Activated T-helper 1 cell treated with anti-CD3 and anti-CD28 coated beads, Interleukin-12 subunit alpha, Interleukin-12 subunit beta, Interleukin-2, Interleukin-4 antibody, amounts not matched to agents 30 ng/mL and 10 ng/mL and 1 ng/mL, durations not matched to agents 14 hours and 24 hours and 36 hours (primary cell): ENCODE measurements at places on chromosomes 13 and 19.

DNA sequence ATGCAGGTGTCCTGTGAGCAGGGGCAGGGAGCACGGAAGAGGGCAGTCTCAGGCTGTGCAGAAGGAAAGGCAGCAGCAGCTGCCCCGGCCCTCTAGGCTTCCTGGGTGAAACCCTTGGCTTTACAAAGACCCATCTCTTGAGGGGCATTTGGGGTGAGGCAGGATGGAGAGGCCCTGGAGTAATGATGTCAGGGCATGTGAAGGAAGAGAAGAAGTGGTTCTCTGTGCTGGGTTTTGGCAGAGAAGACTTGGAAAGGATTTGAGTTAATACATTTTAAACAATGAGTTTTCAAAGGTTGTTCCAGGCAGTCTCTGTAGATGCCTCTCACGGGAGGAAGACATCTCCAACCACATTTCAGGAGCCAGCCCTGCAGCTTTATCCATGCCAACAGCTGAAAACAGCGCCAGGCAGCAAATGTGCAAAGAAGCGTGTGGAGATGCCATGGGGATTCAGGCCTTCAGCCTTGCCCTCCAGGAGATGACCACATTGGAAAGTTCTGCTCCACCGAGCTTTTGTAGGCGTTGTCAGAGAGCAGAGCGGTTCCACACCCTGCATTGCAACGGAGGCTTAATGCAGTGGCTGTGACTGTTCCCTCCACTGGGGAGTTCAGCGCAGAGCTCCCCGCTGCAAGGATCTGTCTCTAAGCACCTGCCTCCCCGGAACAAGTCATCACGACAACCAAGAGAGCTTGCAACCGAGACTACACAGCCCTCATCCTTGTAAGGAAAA, 322.8 kb downstream of the UQCRFS1 start:
- DNase-seq, result no peak

GRCh38 chr19:12676384-12676792, 5.3 kb downstream of the DHPS start:
- DNase-seq, result peak; percentile 74

DNA sequence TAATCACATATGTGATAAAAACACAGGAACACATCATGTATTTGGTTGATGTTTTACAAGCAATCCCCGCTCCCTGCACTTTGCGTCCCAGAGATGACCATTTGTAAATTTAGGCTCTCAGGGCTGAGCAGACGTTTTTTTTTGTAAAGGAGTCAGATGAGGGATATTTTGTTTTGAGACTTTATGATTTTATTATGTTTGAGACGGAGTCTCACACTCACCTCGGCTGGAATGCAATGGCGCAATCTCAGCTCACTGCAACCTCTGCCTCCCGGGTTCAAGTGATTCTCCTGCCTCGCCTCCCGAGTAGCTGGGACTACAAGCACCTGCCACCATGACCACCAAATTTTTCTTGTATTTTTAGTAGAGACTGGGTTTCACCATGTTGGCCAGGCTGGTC, 1.4 kb downstream of the TLE6 start:
- no peak for DNase-seq

DNA sequence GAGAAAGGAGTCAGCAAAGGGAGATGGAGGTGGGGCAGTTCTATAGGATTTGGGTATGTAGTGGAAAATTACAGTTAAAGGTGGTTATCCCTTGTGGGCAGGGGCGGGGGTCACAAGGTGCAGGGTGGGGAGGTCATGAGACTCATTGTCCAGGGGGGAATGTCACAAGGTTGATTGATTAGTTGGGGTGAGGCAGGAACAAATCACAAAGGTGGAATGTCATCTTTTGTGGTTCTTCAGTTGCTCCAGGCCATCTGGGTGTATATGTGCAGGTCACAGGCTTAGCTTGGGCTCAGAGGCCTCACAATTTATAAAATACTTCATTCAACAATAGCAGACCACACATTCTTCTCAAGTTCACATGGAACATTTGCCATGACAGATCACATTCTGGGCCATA, 109.6 kb downstream of the ATP11A start:
- DNase-seq, result no peak

DNA sequence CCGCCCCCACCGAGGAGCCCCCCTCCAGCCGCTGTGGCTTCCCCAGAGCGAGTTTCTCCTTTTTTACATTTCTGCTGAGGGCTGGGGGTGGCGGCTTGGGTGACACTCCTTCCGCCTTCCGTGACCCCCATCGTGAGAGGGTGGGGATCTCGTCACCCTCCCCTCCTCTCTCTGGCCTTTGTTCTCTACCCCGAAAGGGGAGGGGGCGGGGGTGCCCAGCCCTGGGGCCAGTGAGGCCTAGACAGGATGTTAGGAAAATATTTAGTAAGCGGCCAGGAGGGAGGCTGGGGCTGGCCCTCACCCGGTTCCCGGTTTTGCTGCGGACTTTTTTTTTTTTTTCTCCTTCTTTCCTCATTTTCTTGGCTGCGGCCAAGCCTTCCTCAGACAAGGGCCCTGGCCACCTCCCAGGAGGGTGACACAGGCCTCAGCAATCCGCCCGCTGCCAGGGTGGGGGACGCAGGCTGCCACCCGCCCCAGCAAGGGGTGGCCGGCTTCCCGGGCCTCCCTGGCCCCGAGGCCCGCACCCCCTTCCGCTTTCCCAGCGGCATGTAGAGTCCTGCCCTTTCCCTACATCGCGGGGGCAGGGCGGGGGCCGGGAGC, 3.9 kb downstream of the MIDN start:
- no peak for DNase-seq

DNA sequence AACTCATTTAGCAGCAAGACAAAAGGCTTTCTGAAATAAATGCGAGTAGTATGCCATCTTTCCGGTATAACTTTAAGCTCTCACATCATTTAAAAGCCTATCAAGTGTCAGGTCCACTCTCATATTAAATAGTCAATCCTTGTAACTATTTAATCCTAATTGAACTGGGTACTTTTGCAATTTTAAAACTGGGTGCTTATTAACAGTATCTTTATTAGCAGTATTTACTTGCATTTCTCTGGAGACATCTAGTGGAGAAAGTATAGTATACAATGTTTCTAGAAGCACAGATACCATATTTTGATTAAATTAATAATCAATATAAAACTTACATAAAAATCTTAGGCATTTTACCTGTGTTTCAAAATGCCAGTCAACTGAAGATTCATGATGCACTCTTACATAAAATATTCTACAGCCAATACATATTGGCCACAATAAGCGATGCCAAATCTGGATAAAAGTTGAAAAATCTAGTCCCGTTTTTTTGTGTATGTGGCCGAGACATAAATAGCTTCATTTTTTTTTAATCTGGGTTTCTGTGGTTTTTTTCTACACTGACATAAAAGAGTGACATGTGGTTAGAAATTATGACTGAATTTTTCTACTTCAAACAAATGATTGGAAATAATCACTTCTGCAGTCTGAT, 4.3 kb upstream of the POSTN start:
- no peak for DNase-seq

- no peak for DNase-seq
Observed at GRCh38 chr13:86838411-86839120, 832.6 kb upstream of the SLITRK5 start.

GRCh38 chr19:18919900-18920214, 342 bp downstream of the DDX49 start:
- no peak for DNase-seq

DNA sequence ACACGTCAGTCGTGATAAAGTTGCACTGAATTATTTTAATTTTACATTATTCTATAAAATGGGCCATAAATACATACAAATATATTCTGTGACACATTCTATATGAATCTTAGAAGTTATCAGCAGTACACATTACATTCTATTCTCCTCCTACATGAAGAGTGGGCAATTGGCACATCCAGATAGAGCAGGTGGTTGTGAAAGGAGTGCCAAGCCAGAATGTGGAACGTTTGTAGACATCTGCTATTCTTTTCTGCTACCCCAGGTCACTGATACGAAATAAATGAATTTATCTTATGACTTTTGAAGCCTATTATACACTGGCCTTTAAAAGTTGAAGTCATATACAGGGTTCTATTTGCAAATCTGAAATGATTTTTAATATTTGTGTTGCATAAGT, 373.2 kb downstream of the PCDH17 start:
- no peak for DNase-seq

DNA sequence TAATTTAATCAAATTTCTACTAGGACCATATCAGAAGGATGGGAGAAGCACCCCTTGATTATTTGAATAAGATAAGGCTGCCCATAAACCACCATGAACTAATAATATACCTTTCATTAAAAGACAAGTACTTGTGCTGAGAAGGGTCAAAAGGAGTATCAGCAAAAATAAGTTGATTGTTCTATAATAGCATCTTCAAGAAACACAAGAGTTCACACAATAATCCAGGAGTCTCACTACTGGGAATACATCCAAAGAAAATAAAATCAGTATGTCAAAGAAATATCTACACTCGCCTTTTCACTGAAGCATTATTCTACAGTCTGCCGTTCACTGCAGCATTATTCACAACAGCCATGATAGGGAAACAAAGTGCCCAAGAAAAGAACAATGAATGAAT, 1310.1 kb upstream of the PCDH9 start:
- no peak for DNase-seq
